NCI-H2081 treated with DMSO at 0.1 percent for 48 hours (cell line): ENCODE measurements at places on chromosomes 4 and X.
A peak's percentile ranks its signal among the peaks of the same experiment; 100 is the strongest.

DNA sequence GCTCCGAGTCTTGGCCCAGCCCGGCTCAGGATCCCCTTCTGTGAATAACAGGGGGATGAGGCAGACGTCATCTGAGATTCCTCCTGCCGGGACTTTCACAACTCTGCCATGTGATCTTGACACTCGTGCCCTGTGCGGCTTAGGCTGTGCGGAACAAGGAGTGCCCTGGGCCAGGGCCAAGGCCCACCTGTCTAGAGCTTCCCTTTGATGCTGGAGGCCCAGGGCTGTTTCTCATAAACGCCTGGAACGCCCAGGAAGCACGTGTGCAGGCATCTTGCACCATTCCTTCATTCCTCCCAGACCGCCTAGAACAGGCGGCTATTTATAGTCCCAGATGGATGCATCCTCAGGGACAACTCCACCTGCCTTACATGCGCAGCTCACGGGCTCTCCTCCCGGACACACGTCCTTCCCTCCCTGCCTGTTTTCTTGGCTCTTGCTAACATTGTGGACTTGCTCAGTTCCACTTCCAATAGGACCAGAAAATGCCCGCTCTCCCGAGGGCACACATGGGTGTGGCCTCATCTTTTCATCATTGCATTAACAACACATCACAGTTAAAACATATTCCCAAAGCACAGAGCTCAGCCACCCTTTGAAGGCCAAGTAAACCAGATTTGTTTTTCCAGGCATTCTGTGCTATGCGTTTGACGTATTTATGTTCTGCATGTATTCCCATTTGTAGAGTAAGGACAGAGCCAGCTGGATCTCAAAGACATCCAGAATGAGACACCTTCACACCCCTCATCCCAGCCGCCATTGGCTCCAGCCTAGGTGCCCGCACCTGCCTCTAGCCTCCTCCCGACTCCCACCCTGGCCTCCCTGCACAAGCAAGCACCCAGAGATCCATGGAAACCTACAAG is 57.2 kb downstream of the ABLIM2 start:
- DNase-seq = no peak

DNA sequence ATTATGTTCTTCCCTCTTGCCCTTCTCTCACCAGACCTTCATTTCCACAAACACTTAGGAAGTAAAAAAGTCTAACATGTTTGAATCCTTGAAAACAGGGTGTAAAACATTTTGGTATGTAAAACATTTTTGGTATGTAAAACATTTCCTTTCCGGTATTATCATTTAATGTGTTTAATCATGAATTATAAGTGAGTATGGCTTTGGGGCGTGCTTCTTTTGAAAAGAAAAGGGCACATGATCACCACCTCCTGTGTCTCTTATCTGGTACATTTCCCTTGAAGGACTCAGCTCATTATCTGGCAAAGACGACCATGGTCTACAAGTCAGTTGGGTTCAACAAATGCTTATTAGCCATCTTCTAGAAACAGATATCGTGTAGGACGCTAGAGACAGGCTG is 283.6 kb downstream of the FRMPD4 start:
- DNase-seq = no peak

DNA sequence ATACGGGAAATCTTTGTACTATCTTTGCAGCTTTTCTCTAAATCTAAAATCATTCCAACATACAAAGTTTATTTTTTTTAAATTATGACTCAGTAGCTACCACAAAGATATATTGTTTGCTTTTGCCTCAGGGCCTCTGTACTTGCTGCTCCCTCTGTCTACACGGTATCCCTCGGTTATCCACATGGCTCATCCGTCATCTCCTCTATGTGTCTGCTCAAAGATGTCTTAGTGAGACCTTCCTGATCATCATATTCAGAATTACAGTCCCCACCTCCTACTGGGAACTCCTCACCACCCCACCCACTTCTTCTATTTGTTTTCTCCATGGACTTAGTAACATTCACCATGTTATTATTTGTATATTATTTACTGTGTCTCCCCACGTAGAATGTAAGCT is 107.8 kb downstream of the PARM1 start:
- no peak for DNase-seq

DNA sequence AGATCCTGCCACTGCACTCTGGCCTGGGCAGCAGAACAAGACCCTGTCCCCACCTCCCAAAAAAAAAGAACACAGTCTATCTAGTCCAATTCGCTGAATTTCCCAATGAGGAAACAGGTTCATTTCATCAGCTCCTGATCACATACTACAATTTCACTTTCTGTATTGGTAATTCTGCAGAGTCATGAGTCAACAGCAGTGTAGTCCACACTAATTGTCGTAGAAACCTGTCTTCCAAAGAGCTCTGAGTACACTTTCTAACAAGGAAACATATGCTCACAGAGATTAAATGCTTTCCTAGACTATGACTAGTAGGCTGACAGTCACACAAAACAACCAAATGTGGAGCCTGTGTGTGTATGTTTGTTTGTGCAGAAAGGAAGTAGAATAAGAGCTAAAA is 91.9 kb downstream of the GPC4 start:
- DNase-seq = no peak

GRCh38 chrX:38692961-38693360 is 108.3 kb upstream of the MID1IP1 start:
- no peak for DNase-seq

GRCh38 chr4:183014361-183015084 is 84.5 kb upstream of the WWC2 start:
- no peak for DNase-seq

DNA sequence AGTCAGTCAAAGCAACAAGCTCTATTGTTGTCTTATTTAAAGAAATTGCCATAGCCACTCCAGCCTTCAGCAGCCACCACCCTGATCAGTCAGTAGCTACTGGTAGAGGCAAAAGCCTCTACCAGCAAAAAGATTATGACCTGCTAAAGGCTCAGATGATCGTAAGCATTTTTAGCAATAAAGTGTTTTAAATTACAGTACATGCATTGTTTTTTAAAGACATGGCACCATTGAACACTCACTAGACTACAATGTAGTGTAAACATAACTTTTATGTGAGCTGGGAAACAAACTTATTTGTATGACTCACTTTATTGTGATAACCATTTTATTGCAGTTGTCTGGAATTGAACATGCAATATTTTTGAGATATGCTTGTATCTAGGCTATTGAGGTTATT is 32.3 kb upstream of the DYNLT3 start:
- no peak for DNase-seq

DNA sequence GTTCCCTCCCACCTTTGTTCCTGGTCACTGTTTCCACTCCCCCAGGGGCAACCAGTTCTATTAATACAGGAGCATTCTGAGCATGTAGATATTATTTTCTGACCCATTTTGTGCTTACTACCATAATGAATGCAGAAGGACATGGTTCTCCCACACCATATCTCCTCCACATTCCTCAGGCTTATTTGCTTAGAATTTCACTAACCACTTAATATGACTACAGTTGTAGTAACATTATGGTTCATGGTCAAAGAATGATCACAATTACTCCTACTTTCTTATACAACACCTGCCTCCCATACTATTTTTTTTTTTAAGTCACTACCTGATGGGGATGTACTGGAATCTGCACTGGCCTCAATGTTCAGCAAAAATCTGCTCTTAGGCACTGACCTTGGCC is 7.5 kb upstream of the FAM184B start:
- no peak for DNase-seq

GRCh38 chrX:13110433-13111324 is 66.3 kb upstream of the FAM9C start:
- no peak for DNase-seq

GRCh38 chr4:169621731-169622492 is 1.5 kb downstream of the CLCN3 start:
- peak; percentile 12 for DNase-seq

GRCh38 chr4:183722731-183723560 is 63.9 kb downstream of the TRAPPC11 start:
- peak; percentile 72 for DNase-seq

- no peak for DNase-seq
Measured at GRCh38 chr4:181611946-181612600, 631.1 kb upstream of the TENM3 start.

GRCh38 chr4:82784681-82785610 is 13.7 kb downstream of the SCD5 start:
- DNase-seq = no peak

DNA sequence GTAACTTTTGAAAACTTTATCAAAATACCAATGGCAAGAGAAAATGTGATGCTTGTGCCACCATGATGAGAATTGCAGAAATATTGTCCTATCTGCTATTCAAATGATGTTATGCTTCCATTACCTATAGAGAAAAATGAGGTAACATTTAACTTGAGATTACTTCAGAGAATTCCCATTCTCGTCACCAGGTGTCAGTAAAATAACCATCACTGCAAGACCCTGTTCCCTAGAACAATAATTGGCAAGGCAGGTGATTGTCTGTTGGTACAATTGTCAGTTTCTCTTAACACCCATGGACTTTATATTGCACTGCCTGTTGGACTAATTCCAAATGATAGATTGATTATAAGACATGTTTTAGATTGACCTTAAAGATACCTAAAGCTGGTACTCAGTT is 179.9 kb downstream of the GABRG1 start:
- DNase-seq = no peak
